ENCODE measurements at places on chromosomes 2 and 18.

GRCh38 chr2:166775176-166775575, 113.1 kb upstream of the XIRP2 start:
- DNase-seq = no peak

GRCh38 chr18:49011291-49011746, 60.6 kb upstream of the SMAD7 start:
- no peak for DNase-seq

GRCh38 chr2:29829841-29830240, 91.5 kb downstream of the ALK start:
- no peak for DNase-seq

DNA sequence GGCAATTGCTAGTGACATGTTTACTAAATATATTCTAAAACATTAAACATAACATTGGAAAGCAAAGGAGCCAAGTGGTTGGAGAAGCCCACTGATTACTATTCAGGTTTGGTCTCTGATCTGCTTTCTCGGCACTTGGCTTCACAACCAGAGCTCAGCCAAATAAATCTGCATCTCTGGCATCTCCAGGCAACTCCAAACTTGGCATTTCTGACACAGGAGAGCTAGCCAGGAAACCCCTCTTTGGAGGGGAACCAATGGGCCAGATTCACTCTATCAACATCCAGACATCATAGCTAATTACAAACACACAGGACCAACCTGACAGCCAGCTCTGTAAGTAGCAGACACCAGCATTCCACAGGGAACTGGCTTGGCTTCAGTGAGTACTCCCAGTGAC, 150.3 kb upstream of the ETAA1 start:
- no peak for DNase-seq

DNA sequence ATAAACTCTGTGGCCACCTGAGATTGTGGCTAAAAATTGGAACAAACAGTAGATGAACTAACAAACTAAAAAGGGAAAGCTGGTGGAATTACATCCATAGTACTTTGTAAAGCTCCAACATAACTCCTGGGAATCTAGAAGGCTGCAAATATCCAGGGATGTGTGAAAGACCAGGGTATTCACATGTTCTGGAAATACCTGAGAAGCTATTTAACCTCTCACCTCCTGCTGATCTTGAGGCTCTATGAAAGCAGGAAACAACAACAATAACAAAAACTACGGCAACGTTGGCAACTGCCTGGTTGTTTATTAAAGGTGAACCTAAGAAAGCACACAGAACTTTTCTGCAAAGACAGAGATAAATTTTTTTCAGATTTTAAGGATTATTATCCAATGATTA, 171.3 kb downstream of the CCDC178 start:
- DNase-seq = no peak

GRCh38 chr2:3728104-3729054, 25.0 kb downstream of the DCDC2C start:
- DNase-seq = peak; percentile 66

GRCh38 chr2:187689372-187689771, 135.1 kb upstream of the TFPI start:
- no peak for DNase-seq

DNA sequence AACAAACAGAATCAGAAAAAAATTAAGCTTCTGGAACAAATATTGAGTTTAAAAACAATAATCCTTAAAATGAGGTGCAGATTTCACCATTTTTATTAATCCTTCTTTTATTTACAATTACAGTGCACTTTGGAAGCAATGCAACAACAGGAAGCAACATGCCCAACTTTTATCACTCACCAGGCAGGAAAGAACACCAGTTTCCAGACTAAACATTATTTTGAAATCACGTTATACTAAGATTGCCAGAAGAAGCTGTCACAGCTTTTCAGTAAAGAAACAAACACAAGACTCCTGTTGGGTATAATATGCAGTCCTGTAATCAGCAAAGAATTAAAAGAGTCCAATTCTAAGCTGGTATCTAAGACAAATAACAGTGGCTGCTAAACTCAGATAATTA, 137.9 kb upstream of the ZC3H15 start:
- no peak for DNase-seq

DNA sequence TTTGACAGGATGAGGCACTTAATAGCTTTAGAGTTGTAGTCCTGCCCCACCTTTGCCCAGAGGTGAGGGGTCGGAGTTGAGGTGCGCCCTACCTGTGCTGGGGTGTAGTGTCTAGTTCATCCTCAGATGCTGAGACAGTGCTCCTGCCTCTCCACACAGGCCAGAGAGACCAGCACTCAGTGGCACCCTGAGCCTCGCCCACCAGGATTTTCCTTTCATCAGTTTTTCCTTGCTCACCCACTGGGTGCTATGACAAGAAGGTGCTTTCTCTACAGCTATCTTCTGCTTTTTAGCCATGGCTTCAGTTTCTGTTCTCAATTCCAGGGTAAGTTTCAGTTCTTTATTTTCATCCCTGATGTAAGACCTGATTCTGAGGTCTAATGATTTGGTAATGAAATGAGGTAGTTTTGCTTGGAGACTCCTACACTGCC, 16.8 kb upstream of the TMEM131 start:
- no peak for DNase-seq

DNA sequence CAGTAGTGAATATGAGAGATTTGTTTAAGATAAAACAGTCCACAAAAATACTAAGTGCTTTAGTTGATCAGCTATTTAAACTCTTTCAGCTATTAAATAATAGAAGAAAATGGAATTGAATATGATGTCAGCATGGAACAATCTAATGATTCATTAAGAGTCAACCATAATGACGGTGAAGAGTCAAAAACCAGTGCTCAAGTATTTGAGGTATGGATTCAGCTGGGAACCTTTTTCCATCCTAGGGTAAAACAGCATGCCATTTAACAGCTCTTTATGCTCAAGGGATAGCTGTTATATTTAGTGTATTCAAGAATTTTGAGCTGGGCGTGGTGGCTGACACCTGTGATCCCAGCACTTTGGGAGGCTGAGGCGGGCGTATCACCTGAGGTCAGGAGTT, 29.7 kb downstream of the CARF start:
- no peak for DNase-seq

GRCh38 chr18:34598120-34598635, 111.9 kb upstream of the DTNA start:
- no peak for DNase-seq

- no peak for DNase-seq
These were observed 45.0 kb downstream of the SDC1 start for GRCh38 chr2:20179755-20180594.

DNA sequence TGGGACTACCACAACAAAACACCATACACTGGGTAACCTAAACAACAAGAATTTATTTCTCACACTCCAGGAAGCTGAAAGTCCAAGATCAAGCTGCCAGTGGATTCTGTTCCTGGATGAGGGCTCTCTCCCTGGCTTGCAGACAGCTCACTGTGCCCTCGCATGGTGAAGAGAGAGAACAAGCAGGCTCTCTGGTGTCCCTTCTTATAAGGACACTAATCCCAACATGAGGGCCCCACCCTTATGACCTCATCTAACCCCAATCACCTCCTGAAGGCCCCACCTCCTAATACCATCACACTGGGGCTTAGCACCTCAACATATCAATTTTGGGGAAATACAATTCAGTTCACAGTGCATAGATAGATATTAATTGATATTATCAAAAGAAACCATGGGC, 83.5 kb downstream of the BIN1 start:
- no peak for DNase-seq

DNA sequence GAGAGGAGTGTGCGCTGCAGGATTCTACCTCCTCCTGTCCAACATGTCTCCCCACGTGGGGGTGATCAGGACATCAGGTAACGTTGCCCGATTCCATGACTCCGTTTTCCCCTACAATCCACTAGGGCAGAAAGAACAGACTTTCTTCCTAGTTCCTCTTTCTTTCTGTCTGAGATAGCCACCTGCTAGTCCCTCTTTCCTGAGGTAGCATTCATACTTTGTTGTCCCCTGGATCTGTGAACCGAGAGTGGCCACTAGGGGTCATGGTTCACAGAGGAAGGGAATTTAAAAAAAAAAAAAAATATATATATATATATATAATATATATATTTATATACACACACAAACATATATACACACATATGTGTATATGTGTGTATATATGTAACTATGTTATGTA, 210.0 kb upstream of the ZNF521 start:
- DNase-seq = peak; percentile 34

GRCh38 chr2:59888015-59888414, 665.4 kb downstream of the BCL11A start:
- no peak for DNase-seq

DNA sequence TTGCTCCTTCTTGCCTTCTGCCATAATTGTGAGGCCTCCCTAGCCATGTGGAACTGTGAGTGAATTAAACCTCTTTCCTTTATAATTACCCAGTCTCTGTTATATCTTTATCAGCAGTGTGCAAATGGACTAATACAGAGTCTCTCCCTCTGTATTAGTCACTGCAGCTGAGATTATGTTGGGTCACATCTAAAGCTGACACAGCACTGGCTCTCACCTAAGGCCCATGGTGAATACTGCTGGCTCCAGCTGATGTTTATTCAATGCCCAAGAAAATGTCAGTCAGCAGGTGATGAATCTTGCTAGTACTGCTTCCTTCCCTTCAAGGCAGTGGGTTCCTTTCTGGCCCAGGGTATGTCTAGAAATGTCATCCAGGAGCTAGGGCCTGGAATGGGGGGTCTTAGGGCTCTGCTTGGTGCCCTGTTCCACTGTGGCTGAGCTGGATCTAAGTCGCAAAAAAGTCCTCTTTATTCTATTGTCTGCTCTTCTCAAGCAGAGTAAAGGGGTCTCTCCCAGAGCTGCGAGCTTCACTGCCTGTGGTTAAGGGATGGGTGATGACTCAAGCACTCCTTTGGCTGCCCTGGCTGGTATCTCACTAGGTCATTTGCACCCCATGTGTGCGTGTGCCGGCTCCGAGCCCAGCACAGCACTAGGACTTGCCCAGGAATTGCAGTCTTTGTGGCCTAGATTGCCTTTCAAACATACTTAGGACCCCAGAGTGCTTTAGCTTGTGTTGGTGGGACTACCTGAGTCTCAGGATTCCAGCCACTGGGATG, 29.9 kb downstream of the PPP1R1C start:
- no peak for DNase-seq

GRCh38 chr2:25358836-25359235, 17.1 kb upstream of the DNMT3A start:
- DNase-seq = no peak

DNA sequence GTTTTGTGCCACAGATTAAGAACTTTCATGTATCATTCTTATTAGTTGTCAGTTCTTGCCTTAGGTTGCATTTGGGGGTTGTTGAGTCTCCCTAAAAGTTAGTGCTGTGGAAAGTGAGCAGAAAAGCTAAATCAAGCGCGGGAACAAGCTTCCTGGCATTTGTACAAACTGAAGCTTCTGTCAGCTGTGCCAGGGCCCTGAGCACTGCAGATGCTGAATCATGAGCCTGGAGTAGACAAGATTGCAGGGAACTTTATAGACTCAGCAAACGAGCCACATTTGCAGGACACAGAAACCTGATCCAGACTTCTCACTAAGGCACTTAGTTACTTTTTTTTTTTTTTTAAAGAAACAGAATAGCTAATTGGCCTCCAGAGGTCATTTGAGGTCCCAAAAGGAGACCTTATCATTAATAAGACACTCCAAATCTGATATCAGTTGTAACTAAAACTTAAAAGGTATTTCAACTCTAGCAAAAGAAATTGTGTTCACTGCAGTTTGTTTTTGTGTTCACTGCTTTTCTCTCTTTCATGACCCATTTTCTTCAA, 88.7 kb downstream of the ADAM23 start:
- DNase-seq = peak; percentile 11

DNA sequence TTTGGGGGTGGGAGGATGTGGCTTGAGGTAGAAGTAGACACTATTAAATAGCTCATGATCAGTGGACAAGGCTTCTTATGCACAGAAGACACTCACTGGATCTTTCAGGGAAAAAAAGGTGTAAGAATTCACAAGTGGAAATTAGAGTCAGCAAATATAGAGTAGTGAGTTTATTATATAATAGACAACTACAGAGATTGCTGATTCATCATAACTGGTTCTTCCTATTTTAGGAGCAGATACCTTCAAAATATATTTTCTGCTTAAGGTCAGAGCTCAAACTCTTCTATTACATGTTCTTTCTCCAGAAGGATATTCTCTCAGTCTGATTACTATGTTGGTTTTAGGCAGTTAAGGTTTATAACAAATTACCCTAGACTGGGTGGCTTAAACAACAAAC, 646.9 kb upstream of the CDH7 start:
- DNase-seq = no peak

DNA sequence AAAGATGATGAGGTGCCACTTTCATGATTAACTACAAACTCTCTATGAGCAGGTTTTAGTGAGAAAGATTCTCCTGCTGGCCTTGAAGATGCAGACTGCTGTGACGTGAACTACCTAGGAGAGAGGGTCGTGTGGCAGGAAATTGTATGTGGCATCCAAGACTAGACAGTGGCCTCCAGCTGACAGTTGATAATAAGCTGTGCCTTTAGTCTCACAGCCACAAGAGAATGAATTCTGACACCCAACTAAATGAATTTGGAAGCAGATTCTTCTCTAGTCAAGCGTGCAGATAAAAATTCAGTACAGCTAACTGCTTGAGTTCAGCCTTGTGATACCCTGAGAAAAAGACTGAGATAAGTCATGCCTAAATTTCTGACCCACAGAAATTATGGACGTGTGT, 169.0 kb upstream of the COL3A1 start:
- DNase-seq = no peak

DNA sequence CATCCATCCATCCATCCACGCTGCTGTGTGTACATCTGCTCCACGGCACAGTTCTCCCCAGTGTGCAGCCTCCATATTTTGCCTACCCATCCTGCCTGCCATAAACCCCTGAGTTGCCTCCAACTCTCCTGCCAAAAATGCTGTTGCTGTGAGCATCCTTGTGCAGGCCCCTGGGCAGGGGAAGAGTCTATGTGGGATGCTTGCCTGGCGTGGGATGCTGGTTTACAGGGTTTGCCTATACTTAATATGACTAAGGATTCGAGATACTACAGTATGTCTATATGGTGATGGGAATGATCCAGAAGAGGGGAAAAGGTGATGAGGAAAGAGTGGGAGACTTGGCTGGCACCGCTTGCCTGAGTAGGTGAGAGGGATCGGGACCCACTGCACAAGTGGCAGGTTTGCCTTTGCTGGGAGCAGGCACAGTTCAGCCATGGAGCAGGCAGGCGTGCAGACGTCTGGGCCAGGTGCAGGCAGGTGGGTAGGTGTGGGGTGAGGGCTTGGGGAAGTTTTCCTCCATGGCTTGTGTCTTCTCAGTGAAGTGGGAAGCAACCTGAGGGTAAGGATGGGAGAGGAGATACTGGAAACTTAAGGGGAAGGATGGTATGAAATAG, 30.2 kb upstream of the FAHD2A start:
- no peak for DNase-seq

DNA sequence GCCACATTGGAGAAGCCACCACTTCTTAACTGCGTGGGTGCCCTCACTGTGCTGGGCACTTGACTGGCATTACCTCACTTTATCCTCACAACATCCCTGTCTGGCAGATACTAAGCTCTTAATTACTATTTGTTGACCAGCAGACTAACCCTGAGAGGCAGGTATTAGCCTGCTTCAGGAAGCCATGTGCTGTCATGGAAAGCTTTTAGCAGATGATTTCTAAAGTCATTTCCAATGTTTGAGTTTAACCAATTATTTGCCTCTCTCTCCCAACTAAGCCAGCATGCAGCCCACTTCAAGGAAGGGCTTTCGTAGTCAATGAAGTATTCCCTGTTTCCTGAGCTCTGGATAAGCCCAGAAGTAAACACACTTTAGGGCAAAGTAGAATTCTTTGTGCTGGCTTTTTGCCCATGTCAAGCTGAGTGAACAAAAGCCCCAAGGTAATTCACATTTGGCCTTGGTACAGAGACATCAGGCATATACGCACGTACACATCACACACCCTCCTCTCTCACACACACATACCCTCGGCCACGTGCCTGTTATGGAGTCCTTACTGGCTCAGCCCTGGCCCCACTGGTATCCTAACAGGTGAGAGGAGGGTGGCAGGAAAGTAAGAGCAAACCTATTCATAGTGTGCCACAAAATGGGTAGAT, 108.6 kb downstream of the C1D start:
- DNase-seq = no peak

Measured in AG20443 (cell line).